ENCODE measurements at places on chromosomes 6 and 20.

- no peak for DNase-seq
Measured at GRCh38 chr6:150934380-150934779, 68.9 kb downstream of the MTHFD1L start.

- peak; percentile 34 for DNase-seq
Measured at GRCh38 chr6:31579119-31579505, 3.1 kb downstream of the LTB start.

GRCh38 chr20:31808481-31808880 is 10.7 kb upstream of the MYLK2 start:
- DNase-seq, result no peak

- no peak for DNase-seq
Measured at GRCh38 chr6:144103026-144103563, 7.7 kb upstream of the SF3B5 start.

GRCh38 chr20:41408986-41409385 is 42.4 kb upstream of the EMILIN3 start:
- no peak for DNase-seq

GRCh38 chr20:56842056-56842455 is 212.9 kb downstream of the TFAP2C start:
- no peak for DNase-seq

DNA sequence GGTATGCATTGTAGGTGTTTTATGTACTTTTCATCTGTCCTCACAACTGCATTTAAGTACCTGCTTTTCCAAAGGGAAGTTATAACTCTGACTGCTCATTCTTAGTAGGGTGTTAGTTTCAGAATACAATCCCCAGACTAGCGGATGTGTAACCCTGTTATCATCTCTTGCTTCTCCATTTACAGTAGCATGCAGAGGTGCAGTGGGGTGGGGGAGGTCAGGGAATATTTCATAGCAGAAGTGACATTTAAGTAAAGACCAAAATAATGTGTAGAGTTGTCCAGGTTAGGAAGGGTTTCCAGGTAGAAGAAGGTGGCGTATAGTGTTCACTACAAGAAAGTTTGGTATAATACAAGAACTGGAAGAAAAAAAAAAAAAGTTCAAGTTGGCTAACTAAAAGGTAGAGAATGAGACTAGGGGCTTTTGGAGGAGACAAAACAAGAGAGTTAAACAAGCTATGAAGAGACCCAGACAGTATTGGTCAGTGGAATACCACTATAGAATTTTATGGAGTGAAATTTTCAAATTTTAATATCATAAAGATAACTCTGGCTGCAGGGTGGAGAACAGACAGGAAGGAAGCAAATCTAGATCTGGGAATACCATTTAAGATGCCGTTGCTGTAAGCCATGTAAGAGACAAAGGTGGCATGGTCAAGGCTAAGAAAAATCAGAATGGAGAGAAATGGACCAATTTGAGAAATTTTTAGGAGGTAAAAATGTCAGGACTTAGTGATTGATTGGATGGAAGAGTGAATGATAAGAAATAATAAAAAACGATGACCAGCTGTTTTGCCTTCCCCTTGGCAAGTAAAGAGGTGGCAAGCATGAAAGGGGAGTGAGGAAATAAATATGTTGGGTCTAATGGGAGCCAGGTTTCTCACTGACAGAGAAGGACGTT is 2.2 kb upstream of the AHI1 start:
- DNase-seq, result no peak

GRCh38 chr6:15763837-15764236 is 101.0 kb upstream of the DTNBP1 start:
- no peak for DNase-seq

- no peak for DNase-seq
Measured at GRCh38 chr20:63826753-63827152, 4.3 kb downstream of the ZBTB46 start.

GRCh38 chr20:50873585-50873984 is 57.7 kb downstream of the ADNP start:
- no peak for DNase-seq

- no peak for DNase-seq
Measured at GRCh38 chr6:43784049-43784855, 14.2 kb downstream of the VEGFA start.

- DNase-seq, result no peak
Measured at GRCh38 chr6:125939026-125939425, 17.5 kb upstream of the HINT3 start.

DNA sequence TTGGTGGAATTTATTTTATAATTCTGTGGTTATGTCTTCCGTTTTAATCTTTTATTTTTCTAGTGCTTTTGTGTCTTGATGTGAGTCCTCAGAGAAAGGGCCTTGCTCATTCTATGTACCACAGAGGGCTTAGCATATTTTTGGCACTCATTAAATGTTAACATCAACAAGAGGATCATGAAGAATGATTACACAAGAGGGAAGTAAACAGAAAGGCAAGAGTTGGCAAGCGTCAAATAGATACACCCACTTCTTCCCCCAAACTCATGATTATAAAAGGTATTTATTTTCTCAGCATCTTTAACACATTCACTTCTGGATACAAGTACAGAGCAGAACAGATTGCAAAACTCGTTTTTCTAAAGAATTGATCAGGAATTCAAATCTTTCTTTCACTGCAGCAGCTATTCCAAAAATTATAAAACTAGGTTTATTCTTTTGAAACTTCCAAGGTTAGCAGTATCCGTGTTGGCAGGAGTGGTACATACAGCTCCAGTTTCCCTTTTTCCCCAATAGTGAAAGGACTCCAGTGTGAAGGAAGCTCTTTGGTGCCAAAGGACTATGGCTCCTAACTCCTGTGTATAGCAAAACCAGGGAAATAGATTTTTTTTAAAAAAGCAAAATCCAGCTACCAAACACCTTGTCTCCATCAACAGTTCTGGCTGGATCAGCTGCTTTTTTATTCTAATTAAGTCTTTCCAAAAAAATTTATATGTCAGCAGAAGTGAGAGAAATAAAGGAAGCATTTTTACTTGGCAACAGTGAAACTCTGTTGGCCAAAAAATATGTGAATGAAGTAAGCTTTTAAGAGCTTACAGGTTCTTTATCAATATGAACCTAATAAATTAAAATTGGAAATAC is 221.9 kb downstream of the ADGRG6 start:
- DNase-seq, result no peak

- DNase-seq, result no peak
Measured at GRCh38 chr6:9710574-9710973, 704.3 kb downstream of the TFAP2A start.

DNA sequence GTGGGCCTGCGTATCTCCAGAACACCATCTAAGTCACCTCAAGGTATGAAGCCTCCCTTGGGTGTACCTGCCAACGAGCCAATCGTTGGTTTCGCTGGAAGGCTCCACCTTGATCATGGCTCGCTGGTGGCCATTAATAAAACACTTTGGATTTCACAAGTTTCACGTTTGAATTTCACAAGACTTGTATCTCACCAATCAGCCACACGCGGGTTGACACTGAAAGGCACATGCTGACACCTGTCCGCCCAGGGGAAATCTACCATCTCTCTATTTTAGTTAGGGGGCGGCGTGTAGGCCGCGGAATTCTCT is 586 bp upstream of the HMGA1 start:
- DNase-seq, result no peak

DNA sequence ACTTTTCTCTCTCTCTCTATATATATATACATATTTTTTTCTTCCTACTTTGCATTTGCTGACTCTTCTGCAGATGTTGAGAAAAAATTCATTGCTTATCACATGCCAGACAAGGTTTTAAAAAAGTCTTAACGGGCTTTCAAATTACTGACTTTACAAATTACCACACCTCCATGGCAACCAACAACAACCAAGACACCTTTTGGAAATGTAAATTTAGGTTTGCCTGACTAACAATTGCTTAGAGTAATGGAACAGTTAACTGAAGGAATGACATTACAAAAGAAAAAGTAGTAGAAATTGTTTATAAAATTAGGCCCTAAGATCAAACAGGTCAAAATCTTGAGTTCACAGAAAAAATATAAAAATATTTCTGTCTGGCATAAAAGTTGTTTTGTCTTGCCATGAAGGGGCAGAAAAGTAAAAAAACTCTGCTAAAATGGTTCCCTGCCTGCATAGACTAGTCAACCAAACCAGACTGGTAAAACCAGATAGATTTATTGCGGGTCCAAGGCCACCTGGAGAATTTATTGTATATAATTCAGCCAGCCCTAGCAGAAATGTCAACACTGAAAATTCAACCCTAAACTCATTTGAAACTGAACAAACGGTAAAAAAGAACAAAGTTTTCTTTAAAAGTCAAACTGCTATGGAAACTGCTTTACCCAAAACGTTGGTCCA is 92.8 kb upstream of the FRMD1 start:
- no peak for DNase-seq

GRCh38 chr6:81300961-81301360 is 451.5 kb downstream of the TENT5A start:
- no peak for DNase-seq

- DNase-seq, result no peak
Measured at GRCh38 chr6:71725126-71725470, 161.3 kb upstream of the RIMS1 start.

GRCh38 chr6:125913864-125914351 is 42.7 kb upstream of the HINT3 start:
- DNase-seq, result no peak
